ENCODE measurements at places on chromosomes 6 and 20.

DNA sequence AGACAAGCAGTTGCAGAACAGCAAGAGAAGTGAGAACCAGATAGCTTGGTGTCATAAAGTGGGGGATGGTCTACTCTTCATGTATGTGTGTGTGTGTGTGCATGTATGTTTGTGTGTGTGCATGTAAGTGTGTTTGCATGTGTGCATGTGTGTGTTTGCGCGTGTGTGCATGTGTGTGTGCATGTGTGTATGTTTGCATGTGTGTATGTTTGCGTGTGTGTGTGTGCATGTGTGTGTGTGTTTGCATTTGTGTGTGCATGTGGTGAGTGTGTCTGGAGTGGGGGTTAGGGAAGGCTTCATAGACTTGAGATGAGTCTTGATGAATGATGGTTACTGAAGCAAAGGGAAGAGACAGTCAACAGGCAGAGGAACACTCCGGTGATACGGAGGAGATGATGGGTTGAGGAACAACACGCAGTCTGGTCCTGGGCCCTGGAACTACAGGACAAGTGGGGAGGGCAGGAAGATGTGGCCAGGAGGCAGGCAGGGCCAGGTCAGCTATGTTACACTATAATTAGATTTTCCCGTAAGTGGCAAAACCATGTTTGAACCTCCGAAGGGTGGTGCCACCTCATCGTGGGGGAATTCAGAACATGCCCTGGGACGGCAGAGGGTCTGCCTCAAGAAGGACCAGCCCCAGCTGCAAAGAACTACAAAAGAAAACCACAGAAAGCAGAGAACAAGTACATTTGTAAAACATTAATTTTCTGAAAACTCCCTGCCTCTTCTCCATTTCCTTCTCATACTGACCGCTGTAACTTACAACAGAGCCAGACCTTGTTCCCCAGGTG is 38.7 kb upstream of the PDE10A start:
- no peak for DNase-seq

DNA sequence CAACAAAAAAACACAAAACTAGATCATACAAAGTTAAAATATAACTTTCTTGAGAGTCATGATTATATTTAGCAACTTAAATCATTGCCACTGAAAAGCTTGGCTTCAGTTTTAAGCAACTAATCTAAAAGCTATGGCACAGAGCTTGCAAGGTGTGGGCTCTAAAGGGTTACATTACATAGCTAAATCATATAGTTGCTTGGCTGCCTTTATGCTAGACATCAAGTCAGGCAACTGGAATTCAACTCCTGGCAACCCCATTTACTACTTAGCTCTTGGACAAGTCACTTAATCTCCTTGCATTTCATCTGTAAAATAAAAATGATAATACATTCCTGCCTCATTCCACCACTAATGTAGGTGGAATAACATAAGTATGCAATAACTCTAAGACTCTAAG is 40.9 kb upstream of the GCM1 start:
- DNase-seq: peak; percentile 88

DNA sequence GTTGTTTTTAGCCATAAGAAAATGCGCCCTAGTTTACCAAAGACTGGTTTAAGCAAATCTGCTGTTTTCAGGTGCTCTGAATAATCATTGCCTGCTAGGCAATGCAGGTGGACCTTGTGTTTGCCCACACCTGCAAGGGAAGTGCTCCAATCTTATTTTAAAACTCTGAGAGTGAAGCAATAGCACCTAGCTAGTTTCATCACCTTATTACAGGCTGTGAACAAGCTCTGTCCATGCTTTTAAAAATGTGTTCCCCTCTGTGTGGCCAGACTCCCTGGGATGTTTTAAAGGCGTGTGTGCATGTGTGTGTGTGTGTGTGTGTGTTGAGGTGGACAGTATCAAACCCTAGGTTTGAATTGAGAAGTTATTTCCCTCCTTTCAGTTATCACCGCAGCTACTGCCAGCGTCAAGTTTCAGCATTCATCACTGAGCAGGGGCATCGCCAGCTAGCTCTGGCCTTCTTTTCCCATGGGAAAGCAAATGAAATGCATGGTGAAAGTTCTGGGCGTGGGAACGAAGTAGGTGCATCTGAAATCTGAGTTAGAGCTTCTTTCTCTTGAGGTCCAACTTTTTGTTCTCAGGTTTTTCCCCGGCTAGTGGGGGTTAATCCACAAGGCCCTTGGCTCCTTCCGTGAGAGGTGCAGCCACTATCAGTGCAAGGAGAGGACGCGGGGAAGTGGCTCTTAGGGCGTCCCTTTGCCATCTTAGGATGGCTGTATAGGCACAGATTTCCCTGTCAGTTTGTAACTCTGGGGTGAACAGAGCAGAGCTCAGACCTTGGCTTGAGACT is 30.8 kb downstream of the DUSP22 start:
- DNase-seq: no peak

- DNase-seq: no peak
Observed at GRCh38 chr6:97812940-97813339, 529.9 kb upstream of the MMS22L start.

- DNase-seq: peak; percentile 99
Observed at GRCh38 chr6:167855825-167856425, 29.2 kb downstream of the AFDN start.

- no peak for DNase-seq
Observed at GRCh38 chr6:107070686-107071085, 42.7 kb downstream of the MTRES1 start.

- DNase-seq: no peak
Observed at GRCh38 chr20:4330011-4330410, 314.7 kb upstream of the RNF24 start.

- DNase-seq: peak; percentile 69
Observed at GRCh38 chr20:4150070-4150441, 134.7 kb upstream of the RNF24 start.

DNA sequence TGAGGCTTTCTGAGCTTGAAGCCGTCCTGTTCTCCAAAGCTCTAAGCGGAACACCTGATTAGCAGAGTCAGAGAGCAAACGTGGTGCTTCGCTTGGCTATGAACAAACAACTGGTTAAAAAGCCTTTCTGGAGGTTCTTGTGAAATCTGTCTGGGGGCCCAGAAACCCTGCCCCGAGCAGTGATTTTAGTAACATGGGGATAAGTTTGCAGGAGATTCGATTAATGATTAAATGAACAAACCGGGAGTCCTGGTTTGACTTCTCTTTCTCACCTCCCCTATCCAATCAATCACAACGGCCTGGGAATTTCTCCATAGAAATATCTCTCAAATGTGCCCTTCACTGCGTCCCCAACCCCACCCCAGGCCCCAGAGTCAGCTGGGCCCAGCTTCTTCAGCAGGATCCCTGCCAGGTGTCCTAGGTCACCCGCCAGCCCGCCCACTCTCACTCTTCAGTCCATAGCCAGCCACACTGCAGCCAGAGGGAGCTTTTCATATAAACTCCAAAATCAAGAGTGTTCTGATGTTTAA is 43.6 kb downstream of the ZDHHC14 start:
- no peak for DNase-seq

GRCh38 chr20:12838261-12838866 is 170.4 kb upstream of the SPTLC3 start:
- no peak for DNase-seq

GRCh38 chr20:60806354-60806753 is 445.7 kb upstream of the CDH4 start:
- no peak for DNase-seq

DNA sequence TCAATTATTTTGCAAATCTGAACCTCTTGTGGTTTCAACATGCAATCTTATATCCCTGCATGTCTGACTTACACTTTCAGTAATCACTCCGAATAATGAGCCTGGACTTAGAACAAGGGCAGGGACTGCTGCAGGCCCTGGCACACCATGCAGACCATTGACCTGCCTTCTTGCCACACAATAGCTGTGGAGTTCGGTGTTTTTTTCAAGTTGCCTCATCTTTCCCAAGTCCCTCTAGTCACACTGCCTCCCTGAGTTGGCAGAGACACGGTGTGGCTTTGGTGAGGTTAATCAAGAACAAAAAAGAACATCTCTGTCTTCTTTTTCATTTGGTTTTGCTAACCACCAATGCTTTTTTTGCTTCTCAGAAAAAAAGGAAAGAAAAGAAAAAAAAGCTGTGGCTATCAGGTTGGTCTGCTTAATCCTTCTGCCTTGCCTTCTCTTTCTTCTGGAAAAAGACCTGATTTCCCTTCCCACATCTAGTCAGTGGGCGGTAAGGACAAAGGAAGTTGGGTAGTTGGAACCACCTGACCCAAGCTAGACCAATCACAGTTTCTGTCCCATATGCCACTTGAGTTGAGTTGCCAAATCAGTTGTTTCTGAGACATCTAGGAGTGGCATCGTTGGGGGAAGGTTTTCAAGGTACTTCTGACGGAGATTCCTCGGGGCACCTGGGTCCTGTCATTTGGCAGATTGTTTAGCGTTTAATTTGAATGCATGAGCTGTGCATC is 55.9 kb upstream of the TASP1 start:
- DNase-seq: no peak

GRCh38 chr6:14211562-14211942 is 94.0 kb downstream of the CD83 start:
- DNase-seq: peak; percentile 34

DNA sequence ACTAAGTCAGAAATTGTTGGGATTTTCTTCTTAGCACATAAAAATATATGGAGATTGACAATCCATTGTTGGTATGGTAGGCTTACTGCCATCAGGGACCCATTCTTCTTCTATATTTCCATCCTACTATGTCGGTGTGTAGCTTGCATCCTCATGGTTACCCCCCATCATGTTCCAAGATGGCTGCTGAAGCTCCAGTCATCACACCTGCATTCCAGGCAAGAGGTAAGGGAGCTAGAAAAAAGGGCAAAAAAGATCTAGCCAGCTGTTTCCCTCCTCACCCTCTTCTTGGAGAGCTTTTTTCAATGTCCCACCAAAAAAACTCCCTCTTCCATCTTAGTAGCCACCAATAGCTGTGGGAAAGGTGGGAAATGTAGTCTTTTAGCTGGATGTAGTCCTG is 13.6 kb downstream of the SLC2A10 start:
- no peak for DNase-seq

DNA sequence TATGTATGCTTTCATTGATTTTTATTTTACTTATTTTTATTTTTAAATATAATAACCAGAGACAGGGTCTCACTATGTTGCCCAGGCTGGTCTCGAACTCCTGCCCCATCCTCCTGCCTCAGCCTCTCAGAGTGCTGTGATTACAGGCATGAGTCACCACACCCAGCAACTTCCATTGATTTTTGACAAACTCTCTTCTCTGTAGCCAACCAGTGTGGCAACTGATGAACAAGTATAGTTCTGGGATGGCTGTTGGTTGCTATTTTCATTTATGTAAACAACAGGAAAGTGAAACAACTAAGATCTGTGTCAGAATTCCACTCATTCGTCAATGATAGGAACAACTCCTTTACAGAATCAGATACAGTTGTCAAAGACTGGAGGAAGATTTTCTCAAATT is 356.7 kb upstream of the JARID2 start:
- DNase-seq: peak; percentile 53

- DNase-seq: no peak
Observed at GRCh38 chr6:158836625-158837311, 17.6 kb upstream of the EZR start.

DNA sequence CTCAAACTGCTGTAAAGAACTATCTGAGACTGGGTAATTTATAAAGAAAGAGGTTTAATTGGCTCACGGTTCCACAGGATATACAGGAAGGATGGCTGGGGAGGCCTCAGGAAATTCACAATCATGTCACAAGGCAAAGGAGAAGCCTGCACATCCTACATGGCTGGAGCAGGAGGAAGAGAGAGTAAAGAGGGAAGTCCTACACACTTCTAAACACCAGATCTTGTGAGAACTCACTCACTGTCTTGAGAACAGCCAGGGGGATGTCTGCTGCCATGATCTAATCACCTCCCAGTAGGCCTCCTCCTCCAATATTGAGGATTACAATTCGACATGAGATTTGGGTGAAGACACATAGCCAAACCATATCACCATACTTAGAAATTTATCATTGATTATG is 1307.0 kb upstream of the GJE1 start:
- no peak for DNase-seq

GRCh38 chr6:68758559-68758958 is 123.5 kb downstream of the ADGRB3 start:
- no peak for DNase-seq

GRCh38 chr6:28370440-28370839 is 20.7 kb downstream of the ZKSCAN3 start:
- no peak for DNase-seq

GRCh38 chr20:38202153-38202981 is 37.3 kb upstream of the TGM2 start:
- DNase-seq: no peak

DNA sequence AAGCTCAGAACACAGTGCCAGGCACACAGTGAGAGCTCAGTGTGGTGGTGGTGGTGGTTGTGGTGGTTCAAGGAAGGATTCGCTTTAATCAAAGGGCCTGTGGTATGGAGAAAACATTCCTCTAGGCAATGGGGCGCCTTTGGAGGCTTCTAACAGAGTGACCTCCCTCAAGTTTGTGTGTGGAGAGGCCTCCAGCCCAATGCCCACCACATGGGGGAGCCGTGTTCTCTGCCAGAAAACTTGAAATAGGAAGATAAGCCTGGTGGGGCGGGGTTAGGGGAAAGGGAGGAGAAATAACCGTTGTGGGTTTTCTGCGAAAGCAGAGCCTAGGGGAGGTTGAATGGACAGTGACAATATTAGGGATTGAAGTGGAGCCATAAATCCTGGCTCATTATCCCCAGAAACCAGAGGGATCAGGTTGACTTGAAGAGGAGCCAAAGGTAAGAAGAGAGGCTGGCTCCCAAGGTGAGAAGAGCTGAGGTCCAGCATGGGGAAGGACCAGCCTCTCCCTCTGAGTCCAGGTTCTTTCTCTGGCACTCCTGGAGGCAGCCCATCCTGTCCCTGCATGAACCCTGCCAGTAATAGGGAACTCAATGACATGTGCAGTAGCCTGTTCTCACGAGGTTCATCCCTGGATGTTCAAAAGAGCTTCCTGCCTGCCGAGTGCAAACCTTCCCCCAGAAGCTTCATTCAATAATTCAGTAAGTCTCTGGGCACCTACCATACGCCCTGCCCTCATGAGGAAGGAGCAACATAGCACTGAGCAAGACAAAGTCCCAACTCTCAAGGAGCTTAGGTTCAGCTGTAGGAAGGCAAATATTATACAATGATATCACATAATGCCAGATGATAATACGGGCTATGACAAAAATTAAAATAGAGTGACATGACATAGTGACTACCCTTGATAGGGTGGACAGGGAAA is 51.4 kb downstream of the TGM2 start:
- peak; percentile 41 for DNase-seq

DNA sequence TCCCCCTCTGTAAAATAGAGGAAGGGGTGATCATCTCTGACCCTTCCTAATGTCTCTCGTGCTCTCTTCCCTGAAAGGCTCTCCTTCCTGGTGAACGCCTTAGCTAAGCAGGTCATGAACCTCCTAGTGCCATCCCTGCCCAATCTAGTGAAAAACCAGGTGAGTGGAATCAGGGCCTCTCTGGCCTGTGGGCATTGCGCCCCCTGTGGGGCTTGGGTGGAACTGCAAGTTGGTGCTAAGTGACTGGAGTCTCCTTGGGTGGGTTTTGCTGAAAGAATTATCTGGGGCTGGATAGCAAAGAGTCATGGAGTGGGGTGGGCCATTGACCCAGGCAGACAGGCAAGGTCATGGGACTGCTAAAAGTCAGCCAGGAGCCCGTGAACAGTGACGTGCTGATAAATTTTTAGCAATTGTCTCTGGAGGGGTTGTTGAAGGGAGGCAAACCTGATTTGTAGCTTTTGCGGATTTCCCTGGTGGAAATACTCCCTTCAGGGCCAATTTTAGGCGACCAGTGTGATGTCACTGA is 8.9 kb downstream of the BPIFB1 start:
- peak; percentile 5 for DNase-seq

- DNase-seq: no peak
Observed at GRCh38 chr20:46261456-46262253, 46.6 kb downstream of the CDH22 start.

Measured in iris pigment epithelial cell (primary cell).